Left colon (tissue), 2 donors: ENCODE measurements at places on chromosomes 6 and 20. TPM values are rescaled to one million over a fixed set of nuclear protein-coding genes. Genes with fewer than 3 reads are reported as not detected.

DNA sequence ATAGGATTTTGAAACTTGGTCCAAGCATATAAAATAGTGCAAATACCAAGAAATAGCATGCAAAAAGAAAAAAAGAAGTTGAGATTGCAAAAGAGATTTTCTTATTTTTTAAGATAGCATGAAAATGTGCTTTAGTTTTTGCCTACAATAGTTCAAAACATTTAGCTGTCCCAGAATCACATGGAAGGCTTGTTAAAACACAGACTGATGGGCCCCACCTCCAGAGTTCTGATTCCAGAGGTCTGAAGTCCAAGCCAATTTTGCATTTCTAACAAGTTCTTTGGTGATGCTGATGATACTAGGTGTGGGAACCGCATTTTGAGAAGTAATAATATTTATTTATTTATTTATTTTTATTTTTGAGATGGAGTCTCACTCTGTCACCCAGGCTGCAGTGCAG lies 33.7 kb upstream of the LOC128125822 start:
- no peak for DNase-seq

FAM209B gene
- not detected for total RNA-seq

RSPO3 gene
- 2.3 TPM for total RNA-seq

GRCh38 chr20:37407019-37407566 lies 61.2 kb downstream of the SRC start:
- no peak for DNase-seq

LAMP5 gene
- 0.27 TPM for total RNA-seq
